ENCODE measurements at places on chromosomes 6 and 20. TPM values are rescaled to one million over a fixed set of nuclear protein-coding genes. Genes with fewer than 3 reads are reported as not detected.

DNA sequence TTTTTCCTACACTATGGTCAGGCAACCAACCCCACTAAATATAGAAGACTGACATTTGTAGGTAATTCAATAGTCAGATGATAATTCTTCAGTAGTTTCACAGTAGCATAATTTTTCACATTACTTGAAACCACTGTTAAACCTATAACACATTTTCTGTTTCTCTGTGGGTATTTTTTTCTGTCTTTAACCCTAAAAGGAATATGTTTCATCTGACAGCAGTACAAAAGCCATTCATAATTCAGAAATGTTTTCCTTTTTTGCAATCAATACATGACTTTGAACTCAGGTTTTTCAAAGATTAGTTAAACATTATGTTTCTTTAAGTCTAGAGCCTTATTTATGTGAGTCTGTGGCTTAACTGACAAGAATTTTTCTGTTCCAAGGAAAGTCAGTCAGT is 128.6 kb upstream of the RUNX2 start:
- peaks cover 25% of the 10 kb centered on the region for H3K4me1 ChIP-seq
- no peak for DNase-seq
- H3K27ac ChIP-seq: no peak overlapping the region
- no peak overlapping the region for H3K4me3 ChIP-seq

- no peak for DNase-seq
- no peak overlapping the region for H3K27ac ChIP-seq
- peaks cover 10% of the 10 kb centered on the region for H3K4me1 ChIP-seq
- H3K27me3 ChIP-seq: peaks cover 22% of the 10 kb centered on the region
- H3K4me3 ChIP-seq: no peak overlapping the region
- H3K36me3 ChIP-seq: no peaks in the 10 kb centered on the region
Observed at GRCh38 chr6:31293343-31293742, 21.5 kb upstream of the HLA-C start.

The TP53TG5 gene
- total RNA-seq: 0.83 TPM

DNA sequence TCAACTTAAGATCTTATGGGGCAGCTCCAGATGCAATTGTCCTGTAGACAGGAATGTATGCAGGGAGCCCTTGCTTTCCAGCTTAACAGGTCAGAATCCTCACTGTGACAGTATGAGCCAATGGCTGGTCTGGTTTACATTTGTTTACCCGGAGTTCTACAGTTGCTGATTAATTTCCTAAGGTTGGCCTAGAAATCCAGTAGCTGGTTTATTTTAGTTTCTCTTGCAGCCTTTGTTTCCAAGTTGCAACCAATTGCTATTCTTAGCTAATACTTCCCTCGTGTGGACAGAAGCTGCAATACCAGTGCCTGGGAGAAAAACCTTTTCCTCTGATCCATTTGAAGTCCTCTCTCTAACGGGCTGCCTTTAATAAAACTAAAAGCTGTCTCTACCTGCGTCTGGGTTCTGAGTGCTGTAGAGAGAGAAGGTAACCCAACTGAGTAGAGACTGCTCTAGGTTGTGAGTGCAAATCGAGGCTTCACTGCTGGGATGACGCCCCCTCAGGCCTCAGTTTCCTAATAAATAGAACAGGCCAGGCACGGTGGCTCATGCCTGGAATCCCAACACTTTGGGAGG is 45.9 kb downstream of the ZNF217 start:
- H3K4me3 ChIP-seq: no peak overlapping the region
- no peak overlapping the region for H3K27ac ChIP-seq
- DNase-seq: peak; percentile 22
- H3K27me3 ChIP-seq: no peaks in the 10 kb centered on the region

The ARMC2 gene
- 2.2 TPM for total RNA-seq

The OSTM1 gene
- total RNA-seq: 19.6 TPM

GRCh38 chr20:25258828-25259227 is 10.9 kb downstream of the PYGB start:
- no peak overlapping the region for H3K27ac ChIP-seq
- no peak overlapping the region for H3K4me3 ChIP-seq
- peaks cover 24% of the 10 kb centered on the region for H3K36me3 ChIP-seq

GRCh38 chr6:4413073-4413472 is 277.7 kb upstream of the ECI2 start:
- no peaks in the 10 kb centered on the region for H3K36me3 ChIP-seq
- H3K4me3 ChIP-seq: no peak overlapping the region
- no peak for DNase-seq
- H3K27ac ChIP-seq: no peak overlapping the region

GRCh38 chr20:7770046-7770445 is 170.2 kb downstream of the HAO1 start:
- H3K4me1 ChIP-seq: no peaks in the 10 kb centered on the region
- no peak for DNase-seq
- H3K4me3 ChIP-seq: no peak overlapping the region
- H3K36me3 ChIP-seq: no peaks in the 10 kb centered on the region
- H3K27ac ChIP-seq: peak overlapping the region; percentile 68

The CDSN gene
- total RNA-seq: not detected

The RAET1G gene
- total RNA-seq: not detected

GRCh38 chr6:165827190-165827518 is 164.1 kb upstream of the PDE10A start:
- H3K4me3 ChIP-seq: no peak overlapping the region
- peaks cover 6% of the 10 kb centered on the region for H3K4me1 ChIP-seq

The SCUBE3 gene
- 0.16 TPM for total RNA-seq

- no peaks in the 10 kb centered on the region for H3K27me3 ChIP-seq
- H3K4me3 ChIP-seq: peak overlapping the region; percentile 89
- peaks cover 59% of the 10 kb centered on the region for H3K4me1 ChIP-seq
- H3K27ac ChIP-seq: peak overlapping the region; percentile 97
- peak; percentile 65 for DNase-seq
- peaks cover 6% of the 10 kb centered on the region for H3K36me3 ChIP-seq
Observed at GRCh38 chr6:156780102-156780641, 3.0 kb downstream of the ARID1B start.

DNA sequence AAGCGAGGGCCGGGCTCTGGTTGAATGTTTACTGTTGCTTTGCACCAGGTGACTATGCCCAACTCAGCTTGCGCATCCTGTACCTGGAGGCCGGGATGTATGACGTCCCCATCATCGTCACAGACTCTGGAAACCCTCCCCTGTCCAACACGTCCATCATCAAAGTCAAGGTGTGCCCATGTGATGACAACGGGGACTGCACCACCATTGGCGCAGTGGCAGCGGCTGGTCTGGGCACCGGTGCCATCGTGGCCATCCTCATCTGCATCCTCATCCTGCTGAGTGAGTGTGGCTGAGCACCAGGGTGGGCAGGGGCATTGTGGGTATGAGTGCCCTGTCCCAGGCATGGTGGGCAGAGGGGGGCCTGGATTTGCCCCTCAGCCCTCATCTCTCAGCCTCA is 136.1 kb downstream of the TAF4 start:
- no peak for DNase-seq
- no peak overlapping the region for H3K27ac ChIP-seq
- H3K4me1 ChIP-seq: no peaks in the 10 kb centered on the region
- H3K36me3 ChIP-seq: no peaks in the 10 kb centered on the region
- H3K27me3 ChIP-seq: no peaks in the 10 kb centered on the region

The DNMT3B gene
- 3.2 TPM for total RNA-seq

DNA sequence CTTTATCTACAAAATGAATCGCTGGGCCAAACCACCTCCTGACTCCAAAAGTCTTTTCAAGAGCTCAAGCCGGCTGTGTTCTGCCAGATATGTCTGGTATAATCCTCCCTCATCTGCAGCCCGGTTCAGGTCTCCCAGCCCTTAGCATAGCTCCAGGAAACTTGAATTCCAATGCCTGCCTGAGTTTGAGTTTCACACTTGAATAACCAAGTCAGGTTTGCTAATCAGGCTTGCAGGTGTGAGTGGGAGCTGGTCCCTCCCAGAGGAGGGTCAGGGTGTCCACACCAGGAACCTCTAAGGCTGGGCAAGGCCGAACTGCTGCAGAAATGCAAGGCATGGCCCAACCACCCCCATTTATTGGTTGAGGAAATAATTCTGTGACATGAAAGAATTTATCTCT is 96.6 kb downstream of the TMEM242 start:
- peaks cover 21% of the 10 kb centered on the region for H3K4me1 ChIP-seq
- no peak for DNase-seq
- H3K36me3 ChIP-seq: no peaks in the 10 kb centered on the region
- H3K4me3 ChIP-seq: no peak overlapping the region
- H3K27me3 ChIP-seq: no peaks in the 10 kb centered on the region
- H3K27ac ChIP-seq: no peak overlapping the region

DNA sequence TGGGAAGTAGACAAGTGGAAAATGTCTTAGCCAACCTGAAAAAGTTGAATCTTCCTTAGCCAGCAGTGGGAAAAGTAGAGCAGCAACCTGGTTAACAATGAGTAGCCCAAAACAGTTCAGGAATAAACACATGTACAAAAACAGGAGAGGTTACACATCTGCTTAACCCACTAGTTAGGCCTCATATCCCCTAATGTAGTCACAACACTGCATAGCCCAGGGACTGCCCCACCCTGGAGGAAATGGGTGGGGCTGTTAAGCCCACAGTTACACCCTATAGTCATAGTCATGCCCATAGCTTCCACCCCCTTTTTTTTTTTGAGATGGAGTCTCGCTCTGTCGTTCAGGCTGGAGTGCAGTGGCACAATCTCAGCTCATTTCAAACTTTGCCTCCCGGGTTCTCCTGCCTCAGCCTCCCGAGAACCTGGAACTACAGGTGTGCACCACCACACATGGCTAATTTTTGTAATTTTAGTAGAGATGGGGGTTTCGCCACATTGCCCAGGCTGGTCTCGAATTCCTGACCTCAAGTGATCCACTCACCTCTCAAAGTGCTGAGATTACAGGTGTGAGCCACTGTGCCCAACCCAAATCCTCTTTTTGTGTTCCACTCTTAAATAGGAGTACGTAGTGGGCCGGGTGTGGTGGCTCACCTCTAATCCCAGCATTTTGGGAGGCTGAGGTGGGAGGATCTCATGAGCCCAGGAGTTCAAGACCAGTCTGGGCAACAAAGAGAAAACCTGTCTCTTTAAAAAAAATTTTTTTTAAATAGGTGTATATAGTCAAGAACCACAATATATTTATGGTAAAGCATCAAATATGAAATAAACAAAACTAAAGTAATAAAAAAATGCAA is 24.5 kb downstream of the ILRUN start:
- peaks cover 2% of the 10 kb centered on the region for H3K36me3 ChIP-seq
- H3K4me1 ChIP-seq: peaks cover 76% of the 10 kb centered on the region
- no peaks in the 10 kb centered on the region for H3K27me3 ChIP-seq
- peak overlapping the region; percentile 90 for H3K27ac ChIP-seq

The DPPA5 gene
- total RNA-seq: not detected

DNA sequence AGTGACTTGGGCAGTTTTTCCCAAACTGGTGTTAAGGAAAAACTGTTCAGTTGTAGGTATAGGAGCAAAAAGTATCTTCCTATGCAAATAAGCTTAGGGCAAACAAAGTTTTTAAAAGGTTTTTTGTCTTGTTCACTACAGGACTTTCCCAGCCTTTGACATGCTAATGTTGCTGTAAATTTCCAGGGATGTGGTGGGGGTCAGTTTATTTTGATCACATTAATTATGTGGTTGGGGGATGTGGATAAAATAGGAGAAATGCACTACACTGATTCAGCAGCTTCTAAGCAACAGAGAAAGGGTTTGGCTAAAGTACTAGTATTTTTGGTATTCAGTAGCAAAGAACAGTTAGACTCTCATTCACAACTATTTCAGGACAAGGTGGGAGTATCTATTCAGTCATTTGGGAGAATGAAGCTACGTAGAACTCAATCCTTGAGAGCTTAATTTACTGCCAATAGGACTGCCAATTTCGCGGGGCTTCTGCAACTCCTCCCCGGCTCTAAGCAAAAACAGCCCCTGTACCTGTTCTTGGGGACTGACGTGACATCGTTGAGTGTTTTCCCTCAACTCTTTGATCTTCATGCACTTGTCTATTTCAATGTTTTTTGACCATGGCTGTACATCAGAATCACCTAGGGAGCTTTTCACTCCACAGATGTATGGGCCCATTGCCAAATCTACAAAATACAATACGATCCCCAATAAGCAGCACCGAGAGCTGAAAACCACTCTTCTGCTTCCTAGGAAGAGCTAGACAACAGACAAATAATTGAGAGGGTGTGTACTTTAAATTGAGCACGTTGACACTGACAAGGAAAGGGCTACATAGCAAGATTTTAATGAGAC is 94.8 kb upstream of the NHSL1 start:
- H3K36me3 ChIP-seq: no peaks in the 10 kb centered on the region
- H3K27ac ChIP-seq: peak overlapping the region; percentile 43
- H3K4me3 ChIP-seq: peak overlapping the region; percentile 84
- peaks cover 11% of the 10 kb centered on the region for H3K27me3 ChIP-seq
- H3K4me1 ChIP-seq: peaks cover 44% of the 10 kb centered on the region

All from activated T-cell treated with anti-CD3 and anti-CD28 coated beads, Interleukin-2, amount 50 U/mL, for 72 hours (primary cell).